ENCODE measurements at places on chromosomes 7 and 10.

- DNase-seq = no peak
Measured at GRCh38 chr10:34176351-34176750, 638.7 kb downstream of the PARD3 start.

- no peak for DNase-seq
Measured at GRCh38 chr10:80323311-80323710, 33.2 kb downstream of the DYDC1 start.

- no peak for DNase-seq
Measured at GRCh38 chr7:128849156-128849515, 13.5 kb upstream of the ATP6V1F start.

DNA sequence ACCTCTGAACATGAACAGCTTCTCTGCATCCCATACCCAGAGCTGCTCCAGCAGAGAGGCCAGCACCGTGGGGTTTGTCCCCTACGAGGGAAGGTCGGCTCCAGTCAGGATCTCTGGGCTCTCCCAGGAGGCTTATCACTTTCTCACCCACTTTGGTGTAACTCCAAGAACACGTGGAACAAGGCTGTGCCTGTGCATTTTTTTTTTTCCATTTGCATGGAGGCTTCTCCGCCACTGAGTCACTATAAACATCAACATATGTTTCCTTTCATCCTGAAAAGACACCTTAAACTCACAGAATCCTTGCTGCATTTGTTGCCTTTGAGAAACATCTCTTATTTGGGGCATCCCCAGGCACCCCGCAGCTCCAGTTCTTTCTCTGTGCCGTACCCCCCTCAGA is 29.4 kb upstream of the ECHDC3 start:
- no peak for DNase-seq

- no peak for DNase-seq
Measured at GRCh38 chr10:31620226-31621151, 301.5 kb downstream of the ZEB1 start.

- DNase-seq = peak; percentile 79
Measured at GRCh38 chr7:111083413-111083812, 7.5 kb upstream of the LRRN3 start.
